Smooth muscle cell of the pulmonary artery (primary cell): ENCODE measurements at places on chromosomes 1 and 21. TPM values are rescaled to one million over a fixed set of nuclear protein-coding genes. Genes with fewer than 3 reads are reported as not detected.

The CDCA8 gene
- total RNA-seq, result 1.7 and 3.7 TPM in 2 replicates

The ST3GAL3 gene
- total RNA-seq, result 21.4 and 27.9 TPM in 2 replicates

The SLAMF8 gene
- not detected in 2 replicates for total RNA-seq

The MSH4 gene
- 0.33 and 0.52 TPM in 2 replicates for total RNA-seq

The OR2T2 gene
- not detected in 2 replicates for total RNA-seq

The BSND gene
- not detected in 2 replicates for total RNA-seq

The RGSL1 gene
- not detected in 2 replicates for total RNA-seq

The UBE2U gene
- not detected in 2 replicates for total RNA-seq

The TTC22 gene
- not detected in 2 replicates for total RNA-seq

The TNFRSF8 gene
- 0.23 TPM in 1 of 2 replicates, not detected in the other for total RNA-seq

The GABRD gene
- total RNA-seq, result not detected in 2 replicates

The KRTAP10-5 gene
- total RNA-seq, result not detected in 2 replicates

The TOR3A gene
- total RNA-seq, result 22.5 and 38.6 TPM in 2 replicates

The HES3 gene
- not detected in 2 replicates for total RNA-seq

The FAM72C gene
- 0.23 and 0.46 TPM in 2 replicates for total RNA-seq

The MCOLN2 gene
- total RNA-seq, result 0.85 and 1.3 TPM in 2 replicates

The LIX1L gene
- 20.6 and 21.0 TPM in 2 replicates for total RNA-seq

The NGF gene
- 6.6 and 8.8 TPM in 2 replicates for total RNA-seq

The SLC45A3 gene
- 3.7 and 4.3 TPM in 2 replicates for total RNA-seq

The TLR5 gene
- total RNA-seq, result 0.26 and 0.36 TPM in 2 replicates

The MAEL gene
- total RNA-seq, result 0.07 TPM in 1 of 2 replicates, not detected in the other

The S100A7 gene
- not detected in 2 replicates for total RNA-seq

The FMO2 gene
- total RNA-seq, result 11.8 and 21.1 TPM in 2 replicates

The PI4KB gene
- total RNA-seq, result 49.5 and 56.3 TPM in 2 replicates

The DAB1 gene
- 0.07 and 0.13 TPM in 2 replicates for total RNA-seq

The OR10J1 gene
- not detected in 2 replicates for total RNA-seq
